ENCODE measurements at places on chromosomes 7 and 10.

DNA sequence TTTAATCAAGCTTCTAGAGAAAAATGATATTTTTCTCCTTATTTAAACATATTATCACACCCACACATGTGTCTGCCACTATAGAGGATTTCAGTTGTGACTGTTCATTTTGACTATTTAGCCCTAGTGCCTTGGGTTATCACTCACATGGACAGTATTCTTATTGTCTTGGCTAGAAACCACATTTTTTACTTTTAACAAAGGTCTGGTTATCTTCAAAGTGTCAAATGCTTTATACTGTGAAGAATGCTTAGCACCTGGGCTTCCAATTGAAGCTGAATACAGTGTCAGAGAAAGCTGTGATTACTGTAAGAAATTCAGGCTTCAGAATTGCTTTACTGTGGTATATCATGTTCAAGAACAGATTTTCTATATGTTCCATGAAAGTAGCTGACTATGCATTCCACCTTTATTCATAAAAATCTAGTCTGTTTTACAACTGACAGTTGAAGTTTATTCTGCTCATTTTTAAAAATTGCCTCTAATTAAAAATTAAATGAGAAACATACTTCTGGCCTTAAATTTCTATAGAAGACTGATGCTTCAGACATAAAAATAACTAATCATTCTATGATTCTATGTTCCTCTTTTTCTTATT lies 278.6 kb downstream of the SEMA3D start:
- DNase-seq, result no peak

DNA sequence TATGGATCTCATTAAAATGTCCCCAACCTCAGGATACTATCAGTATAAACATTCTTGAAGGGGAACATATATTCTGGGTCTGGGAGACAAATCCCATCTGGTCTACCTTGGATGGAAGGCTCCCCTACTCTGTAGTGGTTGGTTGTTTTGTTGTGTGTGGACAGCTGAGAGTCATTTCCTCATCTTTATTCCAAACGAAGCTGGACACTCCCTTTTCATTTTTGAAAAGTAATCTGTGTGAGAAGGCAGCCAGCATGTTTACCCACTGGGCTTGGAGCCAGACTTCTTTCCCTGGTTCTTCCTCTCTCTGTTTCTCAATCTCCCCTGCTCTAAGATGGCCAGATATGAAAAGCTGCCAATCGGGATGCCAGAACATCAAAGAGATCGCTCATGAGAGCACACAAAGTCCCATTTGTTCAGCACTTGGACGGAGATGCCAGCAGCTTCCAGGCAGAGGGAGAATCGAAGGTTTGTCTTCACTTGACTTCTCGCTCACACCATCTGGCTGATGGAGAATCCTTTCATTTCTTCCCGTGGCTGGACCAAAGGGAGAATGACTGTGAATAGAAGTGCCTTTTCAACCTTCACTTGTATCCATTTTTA lies 108.1 kb upstream of the AGR3 start:
- DNase-seq, result no peak

DNA sequence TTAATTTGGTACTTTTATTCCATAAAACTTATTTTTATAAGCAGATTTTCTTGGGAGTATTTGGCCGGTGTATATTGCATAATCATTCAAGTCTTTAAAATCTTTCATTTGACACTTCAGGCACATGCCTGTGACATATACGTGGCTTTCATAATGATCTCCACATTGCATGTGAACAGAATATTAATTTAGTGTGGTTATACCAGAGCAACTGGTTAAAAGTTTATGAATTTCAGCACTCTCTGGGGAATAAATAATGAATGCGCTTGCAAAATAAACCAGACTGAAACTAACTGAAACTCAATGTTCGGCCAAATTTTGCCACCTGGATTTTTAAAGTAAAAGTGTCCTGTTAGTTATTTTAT lies 242.3 kb downstream of the GLI3 start:
- no peak for DNase-seq

DNA sequence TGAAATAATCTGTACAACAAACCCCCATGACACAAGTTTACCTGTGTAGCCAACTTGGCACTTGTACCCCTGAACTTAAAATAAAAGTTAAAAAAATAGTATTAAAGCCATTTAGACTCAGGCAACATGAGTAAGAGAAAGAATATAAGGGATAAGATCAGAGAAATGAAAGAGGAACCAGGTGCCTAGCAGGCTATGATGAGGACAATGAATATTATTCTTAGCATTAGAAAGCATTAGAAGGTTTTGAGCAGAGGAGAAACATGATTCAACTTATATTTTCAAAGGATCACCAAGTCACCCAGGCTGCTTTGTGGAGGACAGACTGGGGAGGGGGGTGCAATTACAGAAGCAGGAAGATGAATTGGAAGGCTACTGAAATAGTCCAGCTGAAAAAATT lies 48.1 kb upstream of the TES start:
- DNase-seq, result no peak

- DNase-seq, result no peak
Measured at GRCh38 chr10:12958546-12959110, 42.9 kb downstream of the CCDC3 start.

DNA sequence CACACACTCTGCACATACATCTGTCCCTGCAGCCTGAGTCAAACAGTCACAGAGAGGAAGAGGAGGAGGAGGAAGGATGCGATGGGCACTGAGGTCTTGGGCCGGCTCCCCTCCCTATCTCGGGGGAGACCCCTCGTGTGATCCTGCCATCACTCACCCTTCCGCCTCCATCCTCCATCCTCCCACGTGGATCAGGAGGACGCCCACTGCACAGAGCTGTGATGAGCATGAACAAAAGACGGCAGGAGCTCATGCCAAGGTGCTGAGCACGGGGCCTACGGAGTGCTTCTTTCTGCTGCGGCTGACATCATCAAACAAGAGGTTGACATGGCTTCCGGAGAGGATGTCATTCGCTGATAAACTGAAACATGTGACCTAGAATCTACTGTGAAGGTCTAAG lies 68.0 kb downstream of the DIP2C start:
- DNase-seq, result no peak

DNA sequence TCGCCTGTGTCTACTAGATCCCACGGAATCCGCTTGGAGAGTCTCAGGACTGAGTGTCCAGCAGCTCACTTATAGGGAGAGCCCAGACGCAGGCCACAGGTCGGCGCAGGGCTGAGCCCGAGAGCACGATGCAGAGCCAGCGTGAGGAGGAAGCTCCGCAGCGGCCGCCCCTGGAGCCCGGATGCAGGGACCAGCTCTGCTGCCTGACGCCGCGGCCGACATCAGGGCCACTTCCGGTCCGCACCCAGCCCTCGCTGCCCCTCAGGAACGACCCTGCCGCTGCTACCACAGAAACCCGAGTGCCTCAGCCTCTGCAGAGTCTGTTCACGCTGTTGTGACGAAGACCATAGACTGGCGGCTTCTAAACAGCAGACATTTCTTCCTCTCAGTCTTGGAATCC lies 275.8 kb upstream of the PPP2R2D start:
- DNase-seq, result no peak

GRCh38 chr7:131586259-131586658 lies 29.8 kb upstream of the PODXL start:
- no peak for DNase-seq

- peak; percentile 23 for DNase-seq
Measured at GRCh38 chr7:55516409-55516808, 55.9 kb downstream of the VOPP1 start.

DNA sequence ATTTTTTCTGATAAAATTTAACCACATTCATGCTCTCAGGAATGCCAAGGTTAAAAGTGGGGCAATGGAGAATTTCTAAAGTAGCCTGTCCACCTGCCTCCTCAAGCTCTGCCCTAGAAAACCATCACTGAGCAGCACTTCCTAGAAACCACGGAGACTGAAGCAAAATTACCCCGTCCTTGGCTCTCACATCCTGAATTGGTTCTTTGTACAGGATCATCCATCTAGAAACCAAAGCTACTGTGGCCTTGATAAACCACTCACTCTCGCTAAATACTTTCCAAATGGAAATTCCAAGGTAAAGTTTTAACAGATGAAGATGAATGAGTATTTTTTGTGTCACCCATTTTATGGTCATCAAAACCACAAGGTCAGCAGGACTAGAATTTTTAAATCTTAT lies 96.6 kb downstream of the AVL9 start:
- no peak for DNase-seq

DNA sequence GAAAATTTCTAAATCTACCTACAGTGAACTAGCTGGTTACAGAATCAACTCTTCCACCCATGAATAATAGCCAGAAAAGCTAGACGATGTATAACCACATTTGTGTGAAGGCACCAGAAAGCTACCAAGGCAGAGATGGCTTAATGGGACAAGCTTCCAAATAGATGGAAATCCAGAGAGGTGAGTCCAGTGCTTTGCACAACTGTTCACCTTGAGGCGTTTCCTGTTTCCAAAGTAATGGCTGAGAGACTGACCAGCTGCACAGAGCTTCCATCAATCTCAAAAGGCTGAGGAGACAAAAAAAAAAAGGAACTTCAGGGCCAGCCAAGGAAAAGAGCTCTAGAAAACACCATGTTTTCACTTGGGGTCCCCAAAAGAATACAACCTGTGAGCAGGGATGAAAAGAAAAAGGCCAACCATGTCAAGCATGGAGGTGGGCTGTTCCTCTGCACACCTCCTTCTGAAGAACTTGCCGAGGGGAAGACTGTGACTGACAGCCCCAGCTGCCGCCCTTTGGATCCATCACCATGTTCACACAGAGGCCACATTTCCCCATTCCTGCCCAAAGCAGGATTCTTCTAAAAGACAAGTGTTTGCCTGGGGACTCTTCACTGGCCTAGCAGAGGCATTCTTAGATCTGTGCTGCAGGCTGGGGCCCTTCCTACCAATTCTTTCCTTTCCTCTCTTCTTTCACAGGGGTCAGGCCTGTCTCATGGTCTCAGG lies 72.9 kb downstream of the ARHGAP21 start:
- no peak for DNase-seq

- DNase-seq, result no peak
Measured at GRCh38 chr10:80502621-80503583, 34.8 kb upstream of the SH2D4B start.

DNA sequence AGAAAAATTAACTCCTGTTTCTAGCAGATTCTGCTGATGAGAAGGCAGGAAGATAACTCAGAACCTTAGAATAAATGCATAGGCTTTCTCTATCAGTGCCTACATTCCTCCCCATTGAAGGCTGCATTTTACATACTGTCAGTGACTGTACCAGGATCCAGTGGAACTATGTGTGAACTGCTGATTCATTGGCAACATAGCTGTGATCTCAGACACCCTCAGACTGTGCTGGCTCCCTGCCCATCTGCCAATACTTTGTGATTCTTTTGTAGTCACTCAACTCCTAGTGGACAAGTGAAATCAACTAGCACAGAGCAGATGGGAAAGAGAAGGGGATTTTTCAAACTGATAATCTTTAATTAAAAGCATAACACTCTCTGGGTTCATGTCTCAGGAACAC lies 375.8 kb downstream of the MDFIC start:
- DNase-seq, result no peak

DNA sequence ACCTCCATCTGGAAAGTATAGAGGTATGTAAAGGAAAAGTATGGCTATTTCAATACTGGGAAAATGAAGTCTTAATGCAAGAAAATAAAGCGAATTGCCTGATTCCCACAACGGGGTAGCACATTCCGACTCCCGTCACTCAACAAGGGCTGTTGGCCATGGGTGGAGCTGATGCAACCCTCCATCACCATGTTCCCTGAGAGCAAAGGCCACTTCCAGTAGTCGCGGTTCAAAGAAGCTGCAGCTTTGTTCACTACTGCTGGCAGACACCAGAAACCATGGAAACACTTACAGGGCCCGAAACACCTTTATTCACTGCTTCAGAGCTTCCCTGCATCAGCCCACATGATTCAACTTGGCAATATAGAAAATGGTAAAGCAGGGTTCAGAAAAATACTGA lies 44.0 kb downstream of the TMEM26 start:
- no peak for DNase-seq

DNA sequence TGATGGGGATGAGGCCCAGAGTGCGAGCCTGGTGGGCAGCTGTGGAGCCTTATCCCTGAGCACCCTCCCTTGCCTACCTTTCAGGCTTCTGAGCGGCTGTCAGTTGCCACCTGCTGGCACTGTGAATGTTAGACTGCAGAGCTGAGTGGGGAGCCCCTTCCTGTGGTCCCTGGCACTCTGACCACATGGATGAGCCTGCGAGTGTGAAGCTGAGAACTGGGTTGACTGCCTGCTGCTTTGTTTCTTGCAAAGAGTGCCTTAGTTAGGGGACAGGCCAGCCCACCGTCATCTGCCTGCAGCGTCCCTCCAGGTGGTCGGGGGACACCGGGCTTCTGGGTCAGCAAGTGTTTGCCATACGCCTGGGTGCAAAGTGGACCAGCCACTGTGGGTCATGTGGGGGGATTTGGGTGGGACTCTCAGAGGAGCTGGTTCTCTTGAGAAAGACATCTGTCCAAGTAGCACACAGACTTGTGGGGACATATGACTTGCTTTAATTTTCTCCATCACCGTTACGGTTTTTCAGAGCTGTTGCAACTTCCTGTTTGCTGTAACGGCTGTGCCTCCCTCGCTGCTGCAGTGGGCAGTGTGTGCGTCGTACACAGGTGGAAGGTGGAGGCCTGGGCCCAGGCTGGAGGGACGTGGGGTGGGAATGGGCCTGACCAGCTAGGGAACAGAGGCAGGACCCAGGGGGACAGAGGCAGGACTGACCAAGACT lies 13.7 kb downstream of the INPP5A start:
- peak; percentile 53 for DNase-seq

- DNase-seq, result no peak
Measured at GRCh38 chr10:30828680-30829079, 199.1 kb upstream of the LYZL2 start.

DNA sequence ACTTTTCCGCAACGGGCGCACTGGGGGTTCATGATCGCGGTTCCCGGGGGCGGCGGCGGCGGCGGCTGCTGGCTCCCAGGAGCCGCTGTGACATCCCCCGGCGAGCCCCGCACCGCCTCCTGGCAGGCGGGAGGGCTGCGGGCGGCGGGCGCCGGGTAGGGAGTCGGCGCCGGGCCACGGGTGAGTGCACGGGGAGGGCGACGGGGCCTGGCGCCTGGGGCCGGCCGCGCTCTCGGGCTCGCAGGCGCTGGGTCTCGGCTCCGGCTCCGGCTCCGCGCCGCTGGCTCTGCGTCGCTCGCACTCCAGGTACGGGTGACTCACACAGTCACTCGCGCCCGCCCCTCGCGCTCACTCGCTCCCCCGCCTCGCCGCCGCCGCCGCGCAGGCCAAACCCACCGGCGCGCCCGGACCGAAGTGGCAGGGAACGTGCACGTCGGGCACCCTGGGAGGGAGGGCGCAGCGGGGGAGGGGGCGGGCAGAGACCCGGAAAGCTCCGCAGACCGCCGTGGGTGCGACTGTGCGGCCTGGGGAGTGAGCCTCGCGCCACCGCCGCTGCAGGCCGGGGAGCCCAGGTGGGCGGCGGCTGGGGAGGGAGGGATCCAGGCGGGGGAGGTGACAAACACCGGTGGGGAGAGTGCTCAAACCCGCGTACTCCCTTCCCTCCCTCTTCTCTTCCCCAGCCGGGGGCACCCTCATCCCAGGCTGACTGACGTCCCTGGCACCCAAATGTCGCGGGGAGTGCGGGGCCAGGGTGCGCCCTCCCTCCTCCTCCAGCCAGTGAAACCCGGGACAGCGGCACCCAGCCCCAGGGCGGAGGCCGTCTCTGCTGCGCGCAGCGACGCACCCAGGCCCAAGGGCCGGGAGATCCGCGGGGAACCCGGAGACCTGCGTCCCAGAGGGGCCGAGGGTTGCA lies 276.9 kb upstream of the NEBL start:
- DNase-seq, result peak; percentile 51

- DNase-seq, result no peak
Measured at GRCh38 chr7:12152196-12152918, 58.7 kb upstream of the TMEM106B start.

- DNase-seq, result no peak
Measured at GRCh38 chr7:143280160-143280559, 4.6 kb upstream of the TMEM139 start.

All from activated T-cell treated with anti-CD3 and anti-CD28 coated beads, Interleukin-2, amount 50 U/mL, for 72 hours (primary cell).